ENCODE measurements at places on chromosomes 1 and 21. TPM values are rescaled to one million over a fixed set of nuclear protein-coding genes. Genes with fewer than 3 reads are reported as not detected.

The RGL1 gene
- total RNA-seq, result 11.9 TPM

The SELL gene
- 1.7 TPM for total RNA-seq

The UBAP2L gene
- total RNA-seq, result 83.9 TPM

GRCh38 chr1:180182643-180183311 is 28.1 kb downstream of the QSOX1 start:
- H3K36me3 ChIP-seq, result peaks cover 66% of the 10 kb centered on the region
- H3K4me3 ChIP-seq, result no peak overlapping the region
- no peak overlapping the region for H3K27ac ChIP-seq
- no peaks in the 10 kb centered on the region for H3K4me1 ChIP-seq
- H3K27me3 ChIP-seq, result no peaks in the 10 kb centered on the region

GRCh38 chr1:78070758-78071157 is 25.0 kb downstream of the GIPC2 start:
- H3K4me3 ChIP-seq, result no peak overlapping the region
- H3K36me3 ChIP-seq, result no peaks in the 10 kb centered on the region
- no peak for DNase-seq
- peaks cover 16% of the 10 kb centered on the region for H3K4me1 ChIP-seq
- H3K27ac ChIP-seq, result peak overlapping the region; percentile 72
- H3K27me3 ChIP-seq, result no peaks in the 10 kb centered on the region

GRCh38 chr21:44815852-44816628 is 1.8 kb downstream of the SUMO3 start:
- DNase-seq, result no peak
- no peaks in the 10 kb centered on the region for H3K36me3 ChIP-seq
- H3K27me3 ChIP-seq, result no peaks in the 10 kb centered on the region

GRCh38 chr1:218481116-218481775 is 136.1 kb downstream of the TGFB2 start:
- H3K27ac ChIP-seq, result peak overlapping the region; percentile 0
- no peaks in the 10 kb centered on the region for H3K36me3 ChIP-seq
- H3K4me3 ChIP-seq, result no peak overlapping the region
- H3K4me1 ChIP-seq, result peaks cover 30% of the 10 kb centered on the region
- no peak for DNase-seq

DNA sequence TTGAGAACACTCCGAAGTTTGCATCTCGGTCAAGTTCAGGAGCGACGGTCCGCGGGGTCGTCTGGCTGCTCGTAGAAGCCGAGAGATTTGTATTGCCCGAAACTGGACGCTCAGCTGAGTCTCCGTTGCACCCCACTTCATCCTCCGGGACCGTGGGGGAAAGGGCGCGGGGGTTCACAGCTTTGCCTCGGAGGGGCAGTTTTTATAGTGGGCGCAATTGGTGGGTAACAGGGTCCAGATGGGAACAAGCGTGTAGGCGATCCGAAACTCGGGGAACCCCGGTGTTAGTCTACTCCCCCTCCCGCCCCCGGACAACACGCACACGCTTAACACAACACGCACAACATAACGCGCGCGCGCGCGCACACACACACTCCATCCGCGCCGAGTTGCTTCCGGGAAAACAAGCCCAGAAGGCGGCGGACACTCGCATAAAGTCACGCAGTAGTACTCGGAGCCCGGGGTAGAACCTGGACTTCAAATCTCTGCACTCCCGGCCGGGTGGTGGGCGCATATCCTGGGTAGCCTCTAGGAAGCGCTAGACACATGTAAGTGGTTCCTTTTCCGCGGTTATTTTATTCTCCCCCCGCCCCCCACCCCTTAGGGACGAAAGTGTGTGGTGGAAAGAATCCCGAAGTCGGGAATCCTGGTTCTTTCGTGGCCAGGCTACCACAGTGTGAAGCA is 1.1 kb upstream of the JUN start:
- H3K4me3 ChIP-seq, result peak overlapping the region; percentile 91
- H3K27ac ChIP-seq, result peak overlapping the region; percentile 100
- peak; percentile 89 for DNase-seq
- H3K36me3 ChIP-seq, result peaks cover 5% of the 10 kb centered on the region

DNA sequence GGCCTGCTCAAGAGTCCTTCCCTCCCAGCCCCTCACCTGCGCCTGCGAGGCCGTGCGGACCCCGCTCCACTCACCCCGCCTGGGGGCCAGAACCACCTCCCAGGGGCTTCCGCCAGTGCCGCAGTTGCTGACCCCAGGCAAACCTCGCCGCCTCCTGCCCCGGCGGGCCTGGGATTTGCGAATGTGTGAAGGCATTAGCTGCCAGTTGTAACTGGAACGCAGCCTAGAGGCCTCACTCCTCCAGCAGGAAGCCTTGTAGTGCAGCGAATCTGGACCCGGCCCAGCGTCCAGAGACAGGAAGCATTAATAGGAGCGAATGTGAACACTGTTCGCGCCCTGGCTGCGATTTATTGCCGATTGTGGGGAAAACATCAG is 140.9 kb upstream of the ARHGEF16 start:
- peaks cover 38% of the 10 kb centered on the region for H3K4me1 ChIP-seq
- no peak overlapping the region for H3K4me3 ChIP-seq
- H3K27me3 ChIP-seq, result no peaks in the 10 kb centered on the region
- H3K36me3 ChIP-seq, result no peaks in the 10 kb centered on the region
- peak; percentile 90 for DNase-seq

DNA sequence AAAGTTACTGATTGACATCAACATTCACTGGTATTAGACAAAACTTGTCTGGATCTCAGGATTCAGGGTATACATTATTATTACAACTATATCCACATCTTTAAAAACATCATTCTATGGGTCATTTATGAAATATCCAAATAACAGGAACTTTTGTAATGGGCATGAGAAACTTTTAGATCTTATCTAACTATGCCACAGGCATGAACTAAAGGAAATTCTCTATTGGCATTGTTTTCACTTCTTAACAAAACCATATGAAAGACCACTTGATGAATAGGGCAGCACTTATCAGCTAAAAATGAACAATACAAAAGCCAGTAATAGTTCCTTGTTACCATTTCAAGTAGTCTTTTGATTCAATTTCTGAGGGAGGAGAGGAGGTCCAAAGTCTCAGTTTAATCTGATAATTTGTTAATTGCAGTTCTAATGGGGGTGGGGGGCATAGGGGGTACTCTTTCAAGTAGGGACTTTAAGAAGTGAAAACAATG is 30.8 kb upstream of the CPLANE2 start:
- no peaks in the 10 kb centered on the region for H3K27me3 ChIP-seq
- no peaks in the 10 kb centered on the region for H3K36me3 ChIP-seq
- no peaks in the 10 kb centered on the region for H3K4me1 ChIP-seq
- no peak for DNase-seq
- H3K27ac ChIP-seq, result no peak overlapping the region

DNA sequence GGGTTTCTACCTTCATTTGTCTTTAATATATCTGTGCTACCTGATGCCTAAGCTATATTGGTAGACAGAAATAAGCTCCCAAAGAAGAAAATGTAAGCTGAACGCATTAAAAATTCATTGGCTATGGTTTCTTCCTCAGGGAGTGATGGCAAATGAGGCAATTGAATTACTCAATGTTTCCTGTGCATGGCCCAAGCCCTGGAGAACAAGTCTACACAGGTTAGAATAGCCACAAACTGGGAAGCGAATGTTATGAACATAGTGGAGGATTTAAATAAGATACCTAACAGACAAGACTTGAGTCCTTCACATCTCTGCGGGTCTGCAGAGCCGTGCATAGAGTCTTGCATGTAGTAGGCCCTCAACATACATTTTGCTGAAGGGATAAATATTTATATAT is 350.3 kb downstream of the RWDD3 start:
- no peak overlapping the region for H3K4me3 ChIP-seq
- H3K4me1 ChIP-seq, result no peaks in the 10 kb centered on the region
- H3K36me3 ChIP-seq, result no peaks in the 10 kb centered on the region
- H3K27me3 ChIP-seq, result no peaks in the 10 kb centered on the region
- no peak for DNase-seq

DNA sequence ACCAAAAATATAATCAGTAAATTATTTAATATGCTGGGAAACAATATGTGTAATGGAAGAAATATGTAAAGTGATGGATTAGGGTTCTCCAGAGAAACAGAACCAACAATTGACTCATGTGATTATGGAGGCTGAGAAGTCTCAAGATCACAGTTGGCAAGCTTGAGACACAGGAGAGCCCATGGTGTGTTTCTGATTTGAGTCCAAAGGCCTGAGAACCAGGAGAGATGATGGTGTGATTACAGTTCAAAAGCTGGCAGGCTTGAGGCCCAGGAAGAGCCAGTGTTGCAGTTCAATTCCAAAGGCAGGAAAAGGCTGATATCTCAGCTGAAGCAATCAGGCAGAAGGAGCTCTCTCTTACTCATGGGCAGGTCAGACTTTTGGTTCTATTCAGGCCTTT is 138.8 kb upstream of the NBPF11 start:
- H3K36me3 ChIP-seq, result no peaks in the 10 kb centered on the region
- no peak for DNase-seq
- H3K4me3 ChIP-seq, result no peak overlapping the region
- no peaks in the 10 kb centered on the region for H3K27me3 ChIP-seq
- H3K4me1 ChIP-seq, result no peaks in the 10 kb centered on the region

Measured in heart left ventricle (tissue), 16 donors.